ENCODE measurements at places on chromosomes 16 and 17.

DNA sequence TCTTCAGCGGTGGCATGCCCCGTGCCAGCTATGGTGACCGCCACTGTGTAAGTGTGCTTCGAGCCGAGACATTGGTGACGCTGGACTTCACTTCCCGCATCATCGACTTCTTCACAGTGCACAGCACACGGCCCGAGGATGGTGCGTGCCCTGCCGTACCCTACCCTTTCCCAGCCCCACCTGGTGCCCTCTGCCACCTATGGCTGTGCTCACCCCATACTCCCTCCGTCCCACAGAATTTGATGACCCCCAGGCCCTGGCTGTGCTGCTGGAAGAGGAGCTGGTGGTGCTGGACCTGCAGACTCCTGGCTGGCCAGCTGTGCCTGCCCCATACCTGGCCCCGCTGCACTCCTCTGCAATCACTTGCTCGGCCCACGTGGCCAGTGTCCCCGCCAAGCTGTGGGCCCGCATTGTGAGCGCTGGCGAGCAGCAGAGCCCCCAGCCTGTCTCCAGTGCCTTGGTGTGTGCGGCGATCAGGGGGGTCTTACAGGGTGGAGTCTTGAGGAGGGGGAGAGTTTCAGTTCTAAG, 9.5 kb downstream of the LLGL1 start:
- DNase-seq = no peak

- no peak for DNase-seq
Measured at GRCh38 chr16:68417711-68418301, 30.5 kb downstream of the SMPD3 start.

GRCh38 chr17:7355053-7355452, at the start of gene TMEM95:
Gene TMEM95, plus strand, starts transcription at chr17:7355156. Its CDS starts 49 bp downstream, at chr17:7355205.
- no peak for DNase-seq

DNA sequence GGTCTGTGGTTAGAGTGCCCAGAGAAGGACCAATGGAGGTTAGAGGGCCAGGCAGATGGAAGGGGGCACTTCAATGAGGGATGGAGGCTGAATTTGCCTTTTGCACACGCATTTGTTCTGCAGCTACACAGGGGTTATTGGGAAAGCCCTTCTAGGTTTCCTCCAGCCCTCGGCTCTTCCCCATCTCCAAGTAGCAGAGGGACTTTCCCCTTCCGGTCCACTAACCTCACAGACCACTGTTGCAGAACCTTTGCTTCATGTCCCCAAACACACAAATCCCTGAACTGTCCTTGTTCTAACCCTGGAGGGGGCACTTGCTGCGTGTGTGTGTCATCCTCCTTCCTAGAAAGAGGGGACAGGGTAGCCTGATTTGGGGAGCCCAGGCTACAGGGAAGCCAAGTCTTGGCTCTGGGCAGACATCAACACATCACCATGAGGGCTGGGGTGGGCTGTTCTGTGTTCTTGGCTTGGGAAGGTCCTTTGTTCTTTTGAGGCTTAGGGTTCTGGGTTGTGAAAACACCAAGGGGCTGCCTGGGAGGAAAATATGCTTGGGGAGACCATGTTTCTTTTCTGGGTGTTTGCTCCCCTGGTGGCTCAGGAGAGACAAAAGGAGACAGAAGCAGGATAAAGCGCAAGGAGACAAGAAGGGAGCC, 7.3 kb upstream of the NR1D1 start:
- no peak for DNase-seq

DNA sequence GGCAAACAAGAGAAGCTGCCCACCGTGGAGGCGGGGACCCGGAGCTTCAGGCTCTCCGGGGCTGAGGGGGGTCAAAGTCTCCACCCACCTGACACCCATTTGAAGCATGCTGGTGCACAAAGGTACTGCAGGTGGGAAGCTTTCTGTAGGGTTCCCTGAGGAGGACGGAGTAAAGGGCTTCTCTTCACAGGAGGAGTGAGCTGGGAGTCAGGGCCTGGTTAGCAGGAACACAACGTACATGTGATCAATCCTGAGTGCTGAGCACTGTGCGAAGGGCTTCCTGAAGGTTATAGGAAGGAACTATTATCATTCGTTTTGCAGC, 252.9 kb upstream of the RPL38 start:
- no peak for DNase-seq

DNA sequence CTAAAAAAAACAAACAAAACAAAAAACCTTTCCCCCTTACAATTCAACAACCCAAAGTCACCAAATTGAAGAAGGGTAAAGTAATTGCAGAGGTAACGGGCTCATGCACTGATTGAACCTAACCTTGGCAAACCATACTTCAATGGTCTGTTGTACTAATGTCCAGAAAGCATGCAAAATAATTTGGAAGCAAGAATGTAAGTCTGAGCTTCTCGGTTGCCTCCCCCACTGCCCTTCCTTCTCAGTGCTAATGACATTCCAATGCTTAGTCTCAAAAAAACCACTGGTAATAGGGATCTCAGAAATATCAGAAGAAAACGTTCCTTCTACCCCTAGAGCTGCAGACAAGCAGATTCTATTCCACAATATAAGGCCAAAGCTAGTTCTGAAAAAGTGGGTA, 15.8 kb downstream of the KRABD2 start:
- no peak for DNase-seq

DNA sequence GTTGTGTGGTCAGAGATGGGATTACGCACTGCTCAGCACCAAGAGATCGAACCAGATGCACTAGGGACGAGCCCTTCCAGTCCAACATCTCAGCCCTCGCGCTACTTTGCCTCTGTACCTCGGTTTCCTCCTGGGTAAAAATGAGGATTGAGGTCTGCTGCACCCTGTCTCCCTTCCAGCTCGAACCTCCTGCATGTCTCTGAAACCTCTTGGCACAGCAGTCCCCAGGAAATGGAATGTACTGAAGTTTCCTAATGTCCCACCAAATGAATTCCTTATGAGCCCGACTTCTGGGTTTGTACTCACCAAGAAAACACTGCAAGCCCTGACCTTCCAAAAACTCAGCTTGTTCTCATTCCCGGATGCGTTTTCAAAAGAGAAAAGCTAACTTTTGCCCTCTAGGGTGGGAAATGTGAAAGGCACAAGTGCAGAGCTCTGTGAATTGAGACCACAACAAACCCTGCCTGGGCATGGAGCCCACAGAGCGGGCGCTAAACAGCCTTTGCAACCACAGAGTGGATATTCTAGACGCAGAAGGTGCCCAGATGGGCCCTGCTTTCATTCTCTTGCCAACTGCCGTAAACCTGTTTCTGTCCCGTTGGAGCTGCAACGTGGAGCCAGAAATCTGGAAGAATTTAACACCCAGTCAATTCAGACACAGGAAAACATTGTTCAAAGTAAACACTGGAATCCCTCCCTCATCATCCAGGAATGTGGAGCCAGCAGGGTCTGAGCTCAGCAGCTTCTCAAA, 10.3 kb downstream of the CDRT4 start:
- peak; percentile 88 for DNase-seq

DNA sequence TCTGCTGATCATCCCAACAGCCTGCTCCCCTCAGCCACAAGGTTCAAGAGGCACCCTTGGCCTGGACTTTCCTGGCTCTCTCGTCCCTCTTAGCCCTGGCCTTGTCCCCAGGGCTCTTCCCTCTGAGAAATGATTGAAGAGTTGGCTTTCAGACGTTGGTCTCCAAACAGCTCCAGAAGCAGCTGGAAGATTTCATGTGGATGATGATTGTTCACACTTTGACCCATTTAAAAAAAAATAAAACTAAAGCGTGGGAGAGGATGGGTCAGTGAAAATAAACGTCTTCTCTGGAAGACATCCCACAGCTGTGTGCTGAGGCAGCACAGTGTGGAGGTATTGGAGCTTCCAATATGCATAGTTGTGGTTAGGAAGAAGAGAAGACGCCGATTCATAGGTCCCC, 54.7 kb upstream of the CDH11 start:
- DNase-seq = peak; percentile 48

DNA sequence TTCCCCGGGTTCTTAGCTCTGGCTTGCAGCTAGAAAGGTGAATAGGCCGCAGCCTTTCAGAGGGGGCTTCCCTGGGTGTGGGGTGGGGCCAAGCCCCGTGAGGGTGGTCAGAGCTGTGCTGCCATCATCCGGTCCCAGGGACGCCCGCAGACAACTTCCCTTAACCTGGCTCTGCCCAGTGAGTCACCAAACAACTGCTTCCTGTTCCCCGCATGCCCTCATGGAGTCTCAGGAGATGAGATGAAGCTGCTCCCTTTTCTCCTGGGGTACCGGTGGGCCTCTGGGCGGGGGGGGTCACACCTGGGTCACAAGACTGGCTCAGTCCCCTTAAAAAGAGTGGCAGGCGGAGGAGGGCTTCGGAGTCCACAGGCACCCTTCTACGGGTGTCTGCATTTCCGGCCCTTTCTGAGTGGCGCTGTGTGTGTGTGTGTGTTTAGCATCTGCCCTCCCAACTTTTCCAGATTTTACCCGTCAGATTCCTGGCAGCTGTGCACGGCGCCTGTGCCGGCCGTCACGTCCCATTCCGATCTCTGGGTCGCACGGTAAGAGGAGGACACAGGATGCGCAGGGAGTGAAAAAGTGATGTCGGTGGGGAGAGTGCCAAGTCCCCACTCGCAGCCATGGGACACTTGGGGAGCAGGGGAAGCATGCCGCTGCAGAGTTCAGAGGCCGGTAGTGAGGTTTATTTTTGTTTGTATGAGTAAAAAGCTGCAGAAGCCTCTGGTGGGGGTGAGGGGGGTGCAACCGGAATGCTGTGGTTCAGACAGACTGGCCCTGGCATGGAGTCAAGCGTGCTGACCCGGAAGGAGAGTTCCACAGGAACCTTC, 16.8 kb downstream of the HIC1 start:
- no peak for DNase-seq

GRCh38 chr17:41071606-41072360, 6.1 kb upstream of the KRTAP2-4 start:
- DNase-seq = no peak

DNA sequence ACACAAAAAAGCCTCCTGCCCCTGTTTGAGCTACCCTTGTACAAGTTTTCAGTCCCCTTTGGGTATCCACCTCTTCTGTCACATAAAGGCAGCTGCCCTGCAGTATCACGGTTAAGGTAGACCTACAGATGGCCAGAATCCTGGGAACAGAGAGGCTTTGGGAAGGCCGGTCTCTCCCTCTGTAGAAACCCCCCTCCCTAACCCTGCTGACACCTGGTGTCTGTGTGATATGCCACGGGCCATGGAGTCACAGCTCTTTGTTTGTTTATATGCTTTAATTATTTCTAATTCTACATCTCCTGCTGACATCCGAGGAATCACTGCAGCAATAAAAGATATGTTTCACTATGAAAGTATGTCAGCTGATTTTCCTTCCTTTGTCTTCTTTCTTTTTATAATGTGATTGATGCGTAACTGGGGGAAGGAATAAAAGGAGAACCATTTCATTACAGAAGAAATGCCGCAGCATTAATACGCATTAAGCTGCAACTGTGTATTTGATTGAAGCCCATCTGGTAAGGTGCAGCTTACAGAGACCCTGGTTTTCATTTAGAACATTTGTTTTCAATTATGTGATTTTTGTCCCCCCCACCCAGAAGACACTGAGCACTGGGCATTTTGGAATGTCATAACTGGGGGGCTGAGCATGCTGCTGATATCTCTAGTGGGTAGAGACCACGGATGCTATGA, 142.1 kb downstream of the SLC39A11 start:
- no peak for DNase-seq

DNA sequence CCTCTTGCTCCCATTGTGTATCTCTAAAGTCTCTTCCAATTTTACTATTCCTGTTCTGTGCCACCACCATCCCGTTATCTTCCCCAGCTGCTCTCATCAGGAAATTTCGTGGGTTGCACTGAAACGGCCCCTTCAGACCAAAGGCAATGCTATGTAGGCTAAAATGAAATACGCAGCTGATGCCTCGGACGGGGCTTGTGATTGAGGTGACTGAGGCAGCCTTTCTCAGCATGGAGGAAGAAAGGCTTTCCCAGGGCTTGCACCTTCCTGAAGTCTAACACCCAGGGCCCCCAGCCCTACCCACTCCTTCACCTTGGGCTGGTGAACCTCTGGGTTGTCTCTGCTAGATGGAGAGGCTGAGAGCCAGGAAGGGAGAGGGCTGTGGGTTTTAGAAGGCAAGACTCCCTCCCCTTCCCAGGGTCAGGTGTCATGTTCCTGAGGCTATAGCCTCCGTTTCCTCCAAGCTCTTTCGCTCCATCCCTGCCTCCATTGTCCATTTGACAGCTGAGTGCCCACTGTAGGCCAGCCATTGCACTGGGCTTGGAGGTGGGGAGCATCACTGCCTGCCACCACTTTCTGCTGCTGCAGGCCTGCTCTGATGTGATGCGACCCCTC, 7.8 kb downstream of the CCDC200 start:
- no peak for DNase-seq

GRCh38 chr16:82451449-82451848, 175.3 kb upstream of the CDH13 start:
- DNase-seq = no peak
